ENCODE measurements at places on chromosomes 16 and 17. TPM values are rescaled to one million over a fixed set of nuclear protein-coding genes. Genes with fewer than 3 reads are reported as not detected.

GRCh38 chr16:35141303-35141702 is 1681.9 kb downstream of the TP53TG3F start:
- no peak for DNase-seq

The CNTNAP1 gene
- 41.5 TPM for total RNA-seq

The TLE7 gene
- not detected for total RNA-seq

GRCh38 chr16:49530427-49530970 is 156.9 kb downstream of the C16orf78 start:
- DNase-seq, result no peak

DNA sequence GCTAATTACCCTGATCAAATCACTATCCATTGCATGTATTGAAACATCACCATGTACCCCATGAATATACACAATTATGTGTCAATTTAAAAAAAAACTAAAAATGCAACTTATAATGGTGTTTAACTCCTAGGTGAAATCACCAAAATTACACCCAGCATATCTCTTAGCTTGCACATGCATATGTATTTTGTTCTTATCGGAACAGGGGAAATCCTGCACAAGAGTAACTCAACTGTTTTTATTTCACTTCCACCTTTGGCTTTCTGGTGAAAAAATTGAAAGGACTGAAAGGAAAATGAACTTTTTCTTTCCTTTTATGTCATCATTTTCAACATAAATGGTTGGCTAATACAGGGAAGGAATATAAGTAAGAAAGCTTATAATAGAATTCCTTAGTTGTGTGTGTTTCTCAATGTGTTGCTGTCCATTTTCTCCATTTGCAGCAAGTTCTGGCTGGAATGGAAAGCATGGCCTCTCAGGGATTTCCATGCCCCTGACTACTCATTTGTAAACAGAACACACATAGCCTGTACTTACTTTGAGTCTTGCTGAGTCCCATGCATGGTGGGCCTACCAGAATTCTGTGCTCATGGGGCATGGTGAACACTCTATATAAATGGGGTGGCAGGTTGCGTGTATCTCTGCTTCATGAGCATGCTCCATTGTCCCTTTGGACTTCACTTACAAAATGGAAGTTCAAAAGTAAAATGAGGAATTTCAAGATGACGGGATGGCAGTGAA is 462.0 kb downstream of the HS3ST3B1 start:
- DNase-seq, result no peak

GRCh38 chr16:78240459-78241222 is 141.2 kb downstream of the WWOX start:
- DNase-seq, result no peak

The ITGAL gene
- not detected for total RNA-seq

The CA4 gene
- total RNA-seq, result not detected

Measured in fibroblast of the aortic adventitia (primary cell).